Panc1 (cell line): ENCODE measurements at places on chromosomes 4 and X. TPM values are rescaled to one million over a fixed set of nuclear protein-coding genes. Genes with fewer than 3 reads are reported as not detected.

Gene GPRASP3
- 5.6 TPM for total RNA-seq

Gene P2RY4
- not detected for total RNA-seq

Gene CCDC160
- not detected for total RNA-seq

Gene AMTN
- not detected for total RNA-seq

Gene MUC7
- not detected for total RNA-seq

Gene MBNL3
- total RNA-seq, result 0.39 TPM

Gene LEF1
- 0.54 TPM for total RNA-seq

Gene MAOB
- total RNA-seq, result not detected

Gene IBSP
- total RNA-seq, result not detected

Gene DACH2
- total RNA-seq, result 0.18 TPM

Gene C4orf36
- 0.26 TPM for total RNA-seq

Gene FHDC1
- total RNA-seq, result 0.21 TPM

Gene INPP4B
- total RNA-seq, result 4.5 TPM

Gene MTNR1A
- total RNA-seq, result 0.23 TPM

Gene LONRF3
- 13.1 TPM for total RNA-seq

Gene CT45A6
- not detected for total RNA-seq

Gene GABRQ
- 0.03 TPM for total RNA-seq

Gene CDS1
- 16.1 TPM for total RNA-seq

Gene PSAPL1
- not detected for total RNA-seq

Gene CENPU
- total RNA-seq, result 16.6 TPM

Gene HS3ST1
- 0.21 TPM for total RNA-seq

Gene SPANXB1
- total RNA-seq, result not detected

Gene CTPS2
- 3.8 TPM for total RNA-seq

Gene SORCS2
- total RNA-seq, result 0.15 TPM

Gene CPEB2
- 7.2 TPM for total RNA-seq

Gene NAT8L
- 16.6 TPM for total RNA-seq

Gene IL3RA
- total RNA-seq, result 0.28 TPM

Gene AKAP14
- total RNA-seq, result 0.28 TPM

Gene BBS12
- total RNA-seq, result 1.5 TPM

Gene PALLD
- 6.5 TPM for total RNA-seq

Gene KLHL4
- 27.6 TPM for total RNA-seq

Gene PLP1
- 0.13 TPM for total RNA-seq

Gene SCRG1
- total RNA-seq, result not detected

Gene CLNK
- not detected for total RNA-seq

Gene DCX
- total RNA-seq, result 0.13 TPM

Gene ATP8A1
- total RNA-seq, result 0.80 TPM

Gene SH3D19
- 19.8 TPM for total RNA-seq

Gene USP17L28
- total RNA-seq, result not detected

Gene PFKFB1
- total RNA-seq, result 0.36 TPM

Gene SAGE1
- not detected for total RNA-seq

Gene CTAG2
- total RNA-seq, result not detected

Gene JADE3
- total RNA-seq, result 22.2 TPM

Gene GABRG1
- not detected for total RNA-seq

Gene SERTM2
- not detected for total RNA-seq

Gene GLRB
- total RNA-seq, result 1.8 TPM
